ENCODE measurements at places on chromosomes 16 and 17.

- no peak for DNase-seq
These were observed 13.4 kb upstream of the SMIM36 start for GRCh38 chr17:55524440-55525220.

DNA sequence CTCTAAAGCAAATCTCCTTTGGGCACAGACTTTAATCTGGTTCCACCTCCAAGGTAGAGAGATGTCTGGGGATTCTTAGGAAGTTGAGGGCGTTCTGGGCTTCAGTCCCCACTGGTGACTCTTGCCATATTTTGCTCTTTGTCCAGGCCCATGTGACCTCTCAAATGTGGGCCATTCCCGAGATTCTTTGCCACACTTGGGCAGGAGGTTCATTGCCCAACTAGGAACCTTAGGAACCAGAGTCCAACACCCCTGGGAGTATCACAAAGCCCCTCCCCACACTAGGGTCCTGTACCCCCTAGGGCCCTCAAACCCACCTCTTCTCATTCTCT is 6.5 kb downstream of the KRT14 start:
- DNase-seq, result no peak

DNA sequence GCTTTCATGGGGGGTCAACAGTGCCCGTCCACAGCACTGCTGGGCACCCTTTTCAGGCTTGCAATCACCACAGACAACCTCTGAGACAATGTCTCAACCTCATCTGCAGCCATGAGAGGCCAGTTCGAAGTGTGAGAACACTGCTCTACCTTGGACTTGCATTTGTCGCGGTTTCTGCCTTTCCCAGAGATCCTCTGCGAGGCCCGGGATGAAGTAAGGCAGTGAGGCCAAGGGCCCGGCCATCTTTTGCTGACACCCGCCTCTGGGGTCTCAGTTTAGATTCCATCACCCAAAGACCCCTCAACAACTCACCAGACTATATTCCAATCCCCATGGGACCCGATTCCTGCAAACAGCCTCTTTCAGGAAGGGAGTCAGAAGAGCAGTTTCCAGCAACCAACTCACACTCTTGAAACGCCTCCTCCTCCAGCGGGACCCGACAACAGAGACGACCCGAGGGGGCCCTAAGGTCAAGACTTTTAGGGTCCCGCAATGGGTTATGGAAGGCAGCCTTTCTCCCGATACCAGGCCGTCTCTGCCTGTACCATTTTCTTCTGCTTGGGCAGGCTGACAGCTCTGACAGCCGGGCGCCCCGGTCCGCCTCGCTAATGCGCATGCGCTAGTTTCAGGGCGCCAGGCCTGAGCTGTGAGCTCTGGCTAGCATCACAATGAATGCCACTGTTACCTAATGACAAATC is 576.0 kb downstream of the KCNJ18 start:
- no peak for DNase-seq

- DNase-seq, result peak; percentile 17
These were observed 339.8 kb upstream of the PSMD7 start for GRCh38 chr16:73956587-73957494.

- DNase-seq, result no peak
These were observed 10.8 kb upstream of the ANKS4B start for GRCh38 chr16:21222495-21223337.

DNA sequence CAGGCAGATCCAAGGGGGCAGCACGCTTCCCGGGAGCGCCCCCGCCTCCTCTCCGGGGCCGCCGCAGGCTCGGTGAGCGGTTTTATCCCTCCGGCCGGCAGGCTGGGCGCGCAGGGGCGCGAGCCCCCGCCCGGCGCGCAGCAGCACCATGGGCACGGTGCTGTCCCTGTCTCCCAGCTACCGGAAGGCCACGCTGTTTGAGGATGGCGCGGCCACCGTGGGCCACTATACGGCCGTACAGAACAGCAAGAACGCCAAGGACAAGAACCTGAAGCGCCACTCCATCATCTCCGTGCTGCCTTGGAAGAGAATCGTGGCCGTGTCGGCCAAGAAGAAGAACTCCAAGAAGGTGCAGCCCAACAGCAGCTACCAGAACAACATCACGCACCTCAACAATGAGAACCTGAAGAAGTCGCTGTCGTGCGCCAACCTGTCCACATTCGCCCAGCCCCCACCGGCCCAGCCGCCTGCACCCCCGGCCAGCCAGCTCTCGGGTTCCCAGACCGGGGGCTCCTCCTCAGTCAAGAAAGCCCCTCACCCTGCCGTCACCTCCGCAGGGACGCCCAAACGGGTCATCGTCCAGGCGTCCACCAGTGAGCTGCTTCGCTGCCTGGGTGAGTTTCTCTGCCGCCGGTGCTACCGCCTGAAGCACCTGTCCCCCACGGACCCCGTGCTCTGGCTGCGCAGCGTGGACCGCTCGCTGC is 832 bp downstream of the CDK5R1 start:
- DNase-seq, result no peak

DNA sequence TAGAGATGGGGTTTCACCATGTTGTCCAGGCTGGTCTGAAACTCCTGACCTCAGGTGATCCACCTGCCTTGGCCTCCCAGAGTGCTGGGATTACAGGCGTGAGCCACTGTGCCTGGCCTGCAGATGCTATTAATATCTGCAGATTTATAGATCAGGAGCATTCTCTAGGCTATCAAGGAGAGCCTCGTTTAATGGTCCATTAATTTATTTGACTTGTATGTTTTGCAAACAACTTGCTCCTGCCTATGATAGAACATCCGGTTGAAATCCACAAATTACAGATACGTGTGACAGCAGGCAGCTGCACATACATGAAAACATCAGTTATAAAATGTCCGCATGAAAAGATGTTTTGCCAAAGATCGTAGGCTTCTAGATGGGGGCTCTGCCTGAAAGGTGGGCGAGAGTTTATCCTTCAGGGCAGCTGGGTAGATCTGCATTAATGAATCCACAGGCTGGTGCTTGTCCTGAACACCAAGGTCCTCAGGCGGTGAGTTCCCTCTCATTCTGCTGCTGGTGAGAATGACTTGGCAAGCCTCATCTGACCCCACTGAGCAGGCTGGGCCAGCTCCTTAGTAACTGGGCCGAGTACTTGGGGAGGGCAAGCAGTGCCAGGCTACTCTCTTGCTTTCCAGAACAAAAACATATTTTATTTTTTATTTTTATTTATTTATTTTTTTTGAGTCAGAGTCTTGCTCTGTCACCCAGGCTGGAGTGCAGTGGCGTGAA is 37.1 kb upstream of the MGAT5B start:
- no peak for DNase-seq

DNA sequence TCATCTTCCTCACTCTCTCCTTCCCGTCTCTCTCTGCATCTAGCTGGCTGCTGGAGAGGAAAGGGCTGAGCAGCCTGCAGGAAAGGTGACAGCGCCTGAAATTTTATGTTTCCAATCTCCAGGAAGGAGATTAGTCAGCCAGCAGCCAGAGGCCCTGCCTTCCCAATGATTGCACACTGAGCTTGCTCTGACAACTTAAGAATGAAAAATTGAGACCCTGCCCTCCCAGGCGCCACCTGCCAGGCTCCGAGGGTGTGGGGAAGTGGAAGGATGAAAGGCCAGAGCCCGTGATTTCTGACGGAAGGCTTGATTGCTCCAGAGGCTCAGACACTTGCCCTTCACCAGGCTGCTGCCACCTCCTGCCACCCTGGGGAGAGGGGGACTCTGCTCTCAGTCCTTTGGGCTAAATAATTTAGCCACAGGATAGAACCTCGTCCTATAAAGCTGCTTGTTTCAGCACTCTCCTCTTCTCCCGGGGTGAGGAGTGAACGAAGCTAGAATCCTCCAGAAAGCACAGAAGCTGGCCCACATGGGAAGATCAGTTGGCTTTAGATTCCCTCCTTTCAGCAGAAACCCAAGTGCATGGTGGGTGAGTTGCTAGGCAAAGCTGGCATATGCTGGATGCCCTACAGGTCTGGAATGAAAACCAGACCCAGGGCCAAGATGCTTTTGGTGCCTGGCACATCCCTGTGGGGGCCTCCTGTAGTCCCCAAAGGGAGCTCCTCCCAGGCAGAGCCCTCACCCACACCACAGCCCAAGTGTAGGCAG is 33.5 kb downstream of the GRIN2C start:
- DNase-seq, result no peak

GRCh38 chr17:64972611-64973010 is 53.3 kb upstream of the LRRC37A3 start:
- no peak for DNase-seq

- no peak for DNase-seq
These were observed 26.3 kb downstream of the AARSD1 start for GRCh38 chr17:42937712-42938596.

GRCh38 chr16:31529108-31529936 is 1.6 kb downstream of the AHSP start:
- DNase-seq, result no peak

DNA sequence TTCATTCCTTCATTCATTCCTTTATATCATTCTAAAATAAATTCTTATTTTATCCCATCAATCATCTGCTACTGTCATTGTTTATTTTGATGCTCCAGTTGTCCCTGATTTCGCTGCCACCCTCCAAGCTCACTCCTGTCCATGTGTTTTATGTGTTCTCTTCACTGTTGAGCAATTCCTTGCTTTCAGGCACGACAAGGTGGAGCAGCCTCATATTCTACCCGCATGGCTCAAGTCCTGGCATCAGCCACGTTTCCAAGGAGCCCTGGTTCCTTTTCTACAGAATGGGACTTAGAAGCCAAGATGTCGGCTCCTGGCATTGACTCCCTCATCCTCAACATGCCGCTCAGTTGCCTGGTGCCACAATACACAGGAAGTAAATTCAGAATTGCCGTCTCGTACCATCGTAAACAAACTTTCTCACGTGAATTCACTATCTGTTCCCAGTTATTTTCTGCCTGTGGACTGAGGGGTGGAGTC is 139.0 kb downstream of the RPTOR start:
- DNase-seq, result no peak

- DNase-seq, result no peak
These were observed 46.4 kb downstream of the LDHD start for GRCh38 chr16:75070012-75070841.

- no peak for DNase-seq
These were observed 1.5 kb downstream of the TNRC6C start for GRCh38 chr17:77959926-77960521.

- no peak for DNase-seq
These were observed 13.5 kb downstream of the KNOP1 start for GRCh38 chr16:19704321-19705145.

- DNase-seq, result no peak
These were observed 94.4 kb downstream of the AATF start for GRCh38 chr17:37043201-37043600.

GRCh38 chr17:34307110-34307509 is 12.1 kb upstream of the CCL8 start:
- DNase-seq, result no peak

- no peak for DNase-seq
These were observed 28.2 kb downstream of the BCO1 start for GRCh38 chr16:81266680-81267095.

GRCh38 chr16:47503936-47504335 is 42.8 kb downstream of the PHKB start:
- no peak for DNase-seq

GRCh38 chr16:69434066-69434465 is 9.6 kb downstream of the CYB5B start:
- DNase-seq, result no peak

DNA sequence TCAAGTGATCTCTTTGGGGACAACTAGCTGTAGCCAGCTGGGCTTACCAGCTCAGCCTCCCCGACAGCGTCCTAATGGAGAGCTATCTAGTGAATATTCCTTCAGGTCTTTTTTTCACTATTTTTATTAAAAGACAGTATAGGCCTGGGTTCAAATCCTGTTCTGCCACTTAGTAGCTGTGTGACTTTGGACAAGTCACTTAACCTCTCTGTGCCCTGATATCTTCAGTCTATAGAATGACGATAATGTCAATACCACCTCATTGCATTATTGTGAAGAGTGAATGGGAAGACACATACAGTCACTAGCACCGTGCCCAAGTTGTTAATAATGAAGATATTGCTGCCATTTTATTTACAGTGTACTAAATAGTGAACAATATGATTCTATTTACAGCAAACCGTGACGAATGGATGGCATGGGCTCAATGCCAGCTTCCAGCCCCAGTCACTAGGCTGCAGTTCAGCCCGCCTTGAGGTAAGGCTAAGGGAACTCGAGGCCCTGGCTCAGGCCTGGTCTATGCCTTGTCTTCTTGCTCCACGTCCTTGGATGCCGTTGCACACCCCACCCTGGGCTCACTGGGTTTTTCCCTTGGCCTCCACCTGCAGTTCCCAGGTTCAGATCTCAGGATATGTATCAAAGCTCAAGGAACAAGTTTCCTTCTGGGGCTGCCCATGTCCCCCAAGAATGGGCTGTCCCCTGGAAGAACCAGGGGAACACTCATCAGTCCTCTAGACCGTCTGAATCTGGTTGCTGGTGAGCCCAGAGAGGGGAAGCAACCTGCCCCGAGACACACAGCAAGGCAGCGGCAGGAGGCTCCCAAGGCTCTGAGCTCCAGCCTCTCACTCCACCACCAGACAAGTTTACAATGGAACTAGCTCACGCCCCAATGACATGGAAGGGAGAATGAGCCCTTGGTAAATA is 95.4 kb upstream of the TNRC6C start:
- DNase-seq, result no peak

GRCh38 chr16:79757968-79758367 is 157.4 kb upstream of the MAF start:
- no peak for DNase-seq

GRCh38 chr16:23801378-23801777 is 34.4 kb upstream of the PRKCB start:
- DNase-seq, result no peak

GRCh38 chr16:9123871-9124270 is 32.4 kb downstream of the HAPSTR1 start:
- DNase-seq, result no peak

GRCh38 chr17:33234930-33235685 is 58.0 kb downstream of the ASIC2 start:
- peak; percentile 9 for DNase-seq

DNA sequence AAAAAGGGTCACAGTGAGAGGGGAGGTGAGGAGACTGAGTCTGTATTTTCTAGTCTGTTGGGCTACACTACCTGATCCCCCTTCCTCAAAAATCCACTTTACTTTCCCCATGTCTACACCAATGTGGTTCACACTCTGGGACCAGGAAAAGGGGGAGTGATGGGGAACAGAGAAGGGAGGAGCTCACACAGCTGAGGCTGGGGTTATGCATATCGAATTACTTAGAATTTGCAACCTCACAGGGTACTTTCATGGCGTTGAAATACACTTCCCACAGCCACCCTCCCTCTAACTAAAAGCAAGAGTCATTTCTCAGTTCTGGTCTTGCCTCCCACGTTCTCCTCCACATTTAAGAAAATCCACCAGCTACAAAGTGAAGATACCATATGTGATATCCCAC is 14.1 kb downstream of the MAPT start:
- DNase-seq, result no peak

DNA sequence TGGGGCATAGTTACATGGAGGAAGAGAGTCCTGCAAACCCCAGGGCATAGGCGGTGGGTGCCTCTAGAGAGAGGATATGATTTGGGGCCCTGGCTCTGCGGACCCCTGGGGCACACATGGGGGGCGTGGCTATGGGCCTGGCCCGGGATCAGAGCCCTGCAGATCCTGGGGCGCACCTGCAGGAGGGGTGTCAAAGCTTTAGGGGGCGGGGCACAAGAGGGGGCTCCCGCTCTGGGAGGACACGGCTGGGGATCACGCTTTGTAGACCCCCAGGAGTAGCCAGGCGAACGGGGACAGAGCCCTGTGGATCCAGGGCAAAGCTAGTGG is 497 bp downstream of the BCL7C start:
- no peak for DNase-seq

GRCh38 chr16:4537376-4538343 is 913 bp downstream of the CDIP1 start:
- no peak for DNase-seq

- DNase-seq, result no peak
These were observed 138.6 kb downstream of the CDH8 start for GRCh38 chr16:61897657-61898056.

All from HS-27A (cell line).